Keratinocyte (primary cell): ENCODE measurements at places on chromosomes 11 and 22. TPM values are rescaled to one million over a fixed set of nuclear protein-coding genes. Genes with fewer than 3 reads are reported as not detected.

DNA sequence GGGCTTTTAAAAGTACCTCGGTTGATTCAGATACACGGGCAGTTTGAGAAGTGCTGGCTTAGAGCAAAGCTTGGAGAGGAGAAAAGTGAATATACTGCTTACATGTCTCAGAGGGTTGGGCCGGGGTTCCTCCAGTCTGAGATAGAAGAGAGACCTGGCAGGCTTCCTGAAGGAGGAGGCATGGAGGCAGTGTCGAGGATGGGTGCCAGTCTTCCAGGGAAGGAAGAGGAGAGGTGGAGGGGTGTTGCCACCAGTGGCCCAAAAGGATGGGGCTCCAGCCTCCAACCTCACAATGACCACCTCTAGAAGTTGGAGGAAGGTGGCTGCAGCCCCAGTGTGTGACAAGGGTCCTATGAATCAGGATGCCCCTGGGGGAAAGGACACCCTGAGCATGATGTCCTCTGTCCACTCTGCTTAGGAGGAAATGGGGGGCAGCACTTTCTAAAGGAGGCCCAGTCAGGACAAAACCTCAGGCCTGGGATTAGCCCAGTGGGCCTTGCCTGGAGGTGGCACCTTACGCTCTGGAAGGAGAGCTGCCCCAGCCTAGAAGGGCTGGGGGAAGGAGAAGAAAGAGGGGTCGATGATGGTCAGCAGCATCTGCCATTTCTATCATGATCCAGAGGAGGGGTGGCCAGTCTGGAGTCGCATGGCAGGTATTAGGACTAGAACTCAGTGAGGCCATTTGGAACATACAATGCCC is 65.2 kb downstream of the CD82 start:
- no peak for DNase-seq
- H3K27me3 ChIP-seq: peaks cover 16% of the 10 kb centered on the region
- no peaks in the 10 kb centered on the region for H3K36me3 ChIP-seq
- peaks cover 8% of the 10 kb centered on the region for H3K4me1 ChIP-seq
- H3K4me3 ChIP-seq: no peak overlapping the region

DUSP8 gene
- polyA plus RNA-seq: 0.58 to 1.7 TPM (median 1.3 TPM) in 3 replicates

DNA sequence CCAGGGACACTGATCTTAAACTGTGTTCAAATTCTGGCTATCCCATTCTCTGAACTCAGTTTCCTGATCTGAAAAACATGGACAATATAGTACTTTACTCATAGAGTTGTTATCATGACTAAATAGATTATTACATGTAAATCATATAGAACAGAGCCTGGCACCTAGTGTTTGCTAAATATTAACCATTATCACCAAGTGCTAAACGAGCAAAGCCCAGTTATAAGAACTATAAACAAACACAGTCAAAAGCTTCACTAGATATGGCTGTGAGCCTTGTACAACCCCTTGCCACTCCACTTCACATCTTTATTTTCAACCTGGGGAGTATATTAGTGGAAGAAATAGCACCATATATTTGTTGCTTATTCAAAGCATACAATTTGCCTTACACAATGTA is 338.9 kb upstream of the CADM1 start:
- H3K4me1 ChIP-seq: no peaks in the 10 kb centered on the region
- no peak overlapping the region for H3K27ac ChIP-seq

DNA sequence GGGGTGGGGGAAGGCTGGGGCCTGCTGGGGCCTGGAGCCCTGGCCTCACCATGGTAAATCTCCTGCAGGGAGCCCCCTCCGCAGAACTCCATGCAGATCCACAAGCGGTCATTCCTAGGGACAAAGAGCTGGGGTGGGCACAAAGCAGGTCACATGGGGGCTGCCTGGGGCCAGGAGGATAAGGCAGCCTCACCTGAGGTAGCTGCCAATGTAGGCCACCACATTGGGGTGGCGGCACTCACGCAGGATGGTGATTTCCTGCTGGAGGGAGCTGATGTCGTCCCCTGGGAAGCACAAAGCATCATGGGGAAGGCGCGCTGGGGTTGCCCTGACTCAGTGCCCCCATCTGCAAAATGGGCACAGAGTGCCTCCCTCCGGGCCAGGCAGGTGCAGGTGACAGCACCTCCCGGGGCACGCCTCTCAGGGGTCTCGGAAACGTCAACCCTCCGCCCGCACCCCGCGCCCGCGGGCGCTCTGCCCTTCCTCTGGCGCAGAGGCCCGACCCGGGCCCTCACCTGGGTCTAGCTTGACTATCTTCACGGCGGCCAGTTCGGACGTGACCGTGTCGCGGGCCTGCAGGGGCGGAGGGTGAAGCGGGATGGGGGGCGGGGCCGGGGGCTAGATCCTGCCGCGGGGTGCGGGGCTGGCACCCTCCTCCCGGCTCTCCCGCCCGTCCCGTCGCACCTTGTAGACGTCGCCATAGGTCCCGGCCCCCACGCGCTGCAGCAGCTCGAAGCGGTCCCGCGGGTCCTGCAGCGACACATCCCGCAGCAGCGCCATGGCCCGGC is 450 bp downstream of the MAP4K2 start:
- peaks cover 22% of the 10 kb centered on the region for H3K36me3 ChIP-seq
- H3K4me3 ChIP-seq: peak overlapping the region; percentile 48
- H3K27me3 ChIP-seq: no peaks in the 10 kb centered on the region

DNA sequence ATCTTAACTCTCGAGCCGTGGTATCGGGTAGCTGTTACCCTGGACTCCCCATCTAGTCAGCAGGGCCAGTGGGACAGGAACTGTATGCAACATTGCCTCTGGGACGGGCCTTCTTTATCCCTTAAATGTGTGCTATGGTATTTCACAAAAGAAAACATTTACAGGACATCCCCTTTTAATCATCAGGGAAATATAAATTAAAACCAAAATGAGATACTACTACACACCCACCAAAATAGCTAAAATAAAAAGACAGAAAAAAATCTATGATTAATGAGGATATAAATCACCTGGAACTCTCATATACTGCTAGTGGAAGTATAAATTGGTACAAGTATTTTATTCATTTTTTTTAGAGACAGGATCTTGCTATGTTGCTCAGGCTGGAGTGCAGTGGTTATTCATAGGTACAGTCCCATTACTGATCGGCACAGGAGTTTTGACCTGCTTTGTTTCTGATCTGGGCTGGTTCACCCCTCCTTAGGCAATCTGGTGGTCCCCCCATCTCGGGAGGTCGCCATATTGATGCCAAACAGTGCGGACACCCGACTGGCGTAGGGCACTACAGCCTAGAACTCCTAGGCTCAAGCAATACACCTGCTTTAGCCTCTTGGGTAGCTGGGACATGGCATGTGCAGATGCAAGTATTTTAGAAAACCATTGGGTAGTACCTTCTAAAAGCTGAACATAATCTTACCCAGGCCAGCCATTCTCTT is 9.3 kb downstream of the RSPH14 start:
- no peak overlapping the region for H3K27ac ChIP-seq
- H3K36me3 ChIP-seq: no peaks in the 10 kb centered on the region
- DNase-seq: no peak
- no peaks in the 10 kb centered on the region for H3K27me3 ChIP-seq
- H3K4me3 ChIP-seq: no peak overlapping the region

DNA sequence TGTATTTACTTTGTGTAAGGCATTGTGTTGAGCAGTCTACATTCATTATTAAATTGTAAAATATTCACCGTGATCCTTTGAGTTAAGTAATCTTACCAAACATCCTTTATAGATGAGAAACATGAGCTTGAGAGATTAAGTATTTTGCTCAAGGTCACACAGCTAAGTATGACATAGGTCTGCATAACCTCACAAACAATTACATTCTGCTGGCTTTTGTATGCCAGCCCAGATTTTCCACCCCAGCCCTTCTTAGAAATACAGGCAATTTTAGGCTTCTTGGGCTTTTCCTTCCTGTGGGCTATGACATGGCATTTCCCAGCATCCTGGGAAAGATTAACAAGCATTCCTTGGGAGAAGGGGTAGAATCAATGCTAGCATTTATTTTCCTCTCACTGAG is 357.3 kb downstream of the NELL1 start:
- H3K27me3 ChIP-seq: no peaks in the 10 kb centered on the region
- DNase-seq: no peak
- H3K36me3 ChIP-seq: no peaks in the 10 kb centered on the region
- no peak overlapping the region for H3K27ac ChIP-seq

DNA sequence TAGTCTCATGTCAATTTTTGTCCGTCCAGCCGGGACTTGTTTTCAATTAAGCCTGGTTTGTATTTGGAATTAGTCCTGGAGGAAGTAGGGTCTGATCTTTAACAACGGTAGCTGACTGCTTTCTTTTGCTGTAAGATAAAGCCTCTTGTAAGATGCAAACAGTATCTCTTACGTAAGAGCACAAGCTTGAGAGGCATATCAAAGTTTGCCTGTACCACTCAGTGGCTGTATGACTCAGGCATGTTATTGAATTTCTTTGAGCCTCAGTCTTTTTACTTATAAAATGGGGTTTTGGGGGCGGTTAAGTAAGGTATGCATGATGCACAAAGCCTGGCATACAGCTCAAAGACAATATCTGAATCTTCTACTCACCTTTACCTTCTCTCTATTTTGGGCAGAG is 198.4 kb upstream of the NARS2 start:
- no peak overlapping the region for H3K4me3 ChIP-seq
- no peaks in the 10 kb centered on the region for H3K36me3 ChIP-seq
- no peak overlapping the region for H3K27ac ChIP-seq

DNA sequence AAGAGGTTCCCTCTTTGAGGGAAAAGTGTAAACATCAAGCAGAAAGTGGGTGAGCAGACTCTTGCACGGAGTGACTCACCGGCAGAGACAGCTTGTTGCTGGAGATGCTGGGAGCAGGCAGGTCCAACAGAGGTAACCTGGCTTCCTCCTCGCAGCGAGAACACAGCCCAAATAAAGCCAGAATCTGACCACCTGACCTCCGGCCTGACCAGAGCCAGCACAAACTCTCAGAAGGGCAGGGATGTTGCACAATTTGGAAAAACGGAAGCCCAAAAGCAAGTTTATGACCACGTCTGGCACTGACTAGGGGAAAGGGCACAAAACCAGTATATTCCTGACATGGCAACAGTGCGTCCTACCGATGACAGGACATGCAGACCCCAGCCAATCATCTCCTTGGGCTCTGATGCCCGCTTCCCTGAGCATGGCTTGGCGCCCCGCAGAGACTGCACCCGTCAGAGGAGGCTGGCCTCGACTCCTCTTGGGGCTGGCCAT is 5.4 kb downstream of the SMCO4 start:
- H3K27ac ChIP-seq: no peak overlapping the region
- H3K4me3 ChIP-seq: no peak overlapping the region
- no peaks in the 10 kb centered on the region for H3K36me3 ChIP-seq

- H3K4me3 ChIP-seq: no peak overlapping the region
- H3K27me3 ChIP-seq: no peaks in the 10 kb centered on the region
- H3K4me1 ChIP-seq: no peaks in the 10 kb centered on the region
- no peak for DNase-seq
Measured at GRCh38 chr11:77175021-77175842, 47.2 kb downstream of the MYO7A start.

TSGA10IP gene
- not detected in 3 replicates for polyA plus RNA-seq

KRTAP5-10 gene
- polyA plus RNA-seq: not detected in 3 replicates

- H3K36me3 ChIP-seq: no peaks in the 10 kb centered on the region
- H3K27ac ChIP-seq: no peak overlapping the region
- DNase-seq: no peak
Measured at GRCh38 chr22:49255741-49256318, 571.8 kb downstream of the BRD1 start.

DNA sequence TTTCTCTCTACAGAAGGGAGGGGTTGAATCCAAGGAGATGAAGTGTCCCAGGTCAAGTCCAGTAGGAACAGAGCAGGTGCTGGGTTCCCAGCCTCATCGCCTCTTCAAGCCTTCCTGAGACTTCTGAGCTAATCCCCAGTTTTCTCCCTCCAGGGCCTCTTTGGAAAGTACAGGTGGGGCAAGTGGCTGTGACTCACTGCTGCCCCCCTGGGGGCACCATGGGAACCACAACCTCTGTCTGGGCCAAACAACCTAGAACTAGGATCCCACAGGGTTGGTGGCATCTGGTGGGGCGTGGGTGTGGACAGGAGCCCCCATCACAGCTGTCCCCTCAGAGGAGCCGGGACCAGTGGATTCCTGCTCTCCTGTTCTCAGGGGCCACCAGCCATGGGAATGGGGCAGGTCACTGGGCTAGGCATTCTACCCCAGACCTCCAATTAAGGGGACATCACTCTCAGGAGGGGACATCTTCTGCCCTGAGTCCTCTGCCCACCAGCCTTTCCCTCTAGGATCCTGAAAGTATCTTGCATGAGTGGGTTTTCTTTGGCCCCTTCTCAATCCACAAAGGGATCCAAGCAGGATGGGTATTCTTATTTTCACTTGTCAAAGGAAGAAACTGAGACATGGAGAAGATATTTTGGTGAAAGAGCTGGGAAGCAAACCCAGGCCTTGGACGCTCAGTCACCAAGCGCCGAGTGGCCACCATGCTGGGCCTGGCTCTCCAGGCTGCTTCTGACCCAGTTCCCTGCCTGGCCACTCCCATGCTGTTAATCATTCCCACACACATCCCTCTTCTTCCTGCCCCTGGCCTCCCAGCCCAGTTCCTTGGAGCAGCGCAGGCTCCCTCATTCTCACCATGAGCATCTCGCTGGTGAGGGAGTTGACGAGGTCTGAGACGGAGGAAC is 23.8 kb downstream of the LRRC10B start:
- H3K4me1 ChIP-seq: no peaks in the 10 kb centered on the region
- no peak overlapping the region for H3K27ac ChIP-seq

GRCh38 chr11:15117751-15118150 is 3.0 kb downstream of the INSC start:
- H3K36me3 ChIP-seq: no peaks in the 10 kb centered on the region
- peaks cover 13% of the 10 kb centered on the region for H3K27me3 ChIP-seq
- DNase-seq: no peak
- peaks cover 6% of the 10 kb centered on the region for H3K4me1 ChIP-seq
- H3K4me3 ChIP-seq: no peak overlapping the region
